8988T (cell line): ENCODE measurements at places on chromosomes 1 and 21.

- DNase-seq: no peak
Observed at GRCh38 chr1:159980786-159981185, 26.7 kb upstream of the SLAMF9 start.

- DNase-seq: no peak
Observed at GRCh38 chr1:172287208-172287607, 133.3 kb upstream of the C1orf105 start.

GRCh38 chr1:68103011-68103545 lies 52.7 kb upstream of the DIRAS3 start:
- DNase-seq: no peak

DNA sequence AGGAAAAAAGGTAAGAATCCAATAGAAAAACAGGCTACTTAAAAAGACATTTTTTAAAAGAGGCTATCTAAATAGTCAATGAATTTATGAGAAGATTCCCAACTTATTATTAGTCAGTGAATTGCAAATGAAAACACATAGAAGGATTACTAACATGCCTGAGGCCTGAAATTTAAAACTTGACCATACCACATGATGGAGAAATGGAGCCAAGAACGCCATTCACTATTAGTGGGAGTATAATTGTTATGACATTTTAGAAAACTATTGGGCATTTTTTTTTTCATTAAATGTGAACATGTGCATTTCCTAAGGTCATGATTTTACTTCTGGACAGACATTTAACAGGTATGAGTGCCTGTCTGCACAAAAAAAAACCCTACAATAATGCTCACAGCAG lies 24.8 kb upstream of the OR2B11 start:
- DNase-seq: no peak

GRCh38 chr21:38380481-38381137 lies 117.7 kb downstream of the ERG start:
- DNase-seq: no peak

DNA sequence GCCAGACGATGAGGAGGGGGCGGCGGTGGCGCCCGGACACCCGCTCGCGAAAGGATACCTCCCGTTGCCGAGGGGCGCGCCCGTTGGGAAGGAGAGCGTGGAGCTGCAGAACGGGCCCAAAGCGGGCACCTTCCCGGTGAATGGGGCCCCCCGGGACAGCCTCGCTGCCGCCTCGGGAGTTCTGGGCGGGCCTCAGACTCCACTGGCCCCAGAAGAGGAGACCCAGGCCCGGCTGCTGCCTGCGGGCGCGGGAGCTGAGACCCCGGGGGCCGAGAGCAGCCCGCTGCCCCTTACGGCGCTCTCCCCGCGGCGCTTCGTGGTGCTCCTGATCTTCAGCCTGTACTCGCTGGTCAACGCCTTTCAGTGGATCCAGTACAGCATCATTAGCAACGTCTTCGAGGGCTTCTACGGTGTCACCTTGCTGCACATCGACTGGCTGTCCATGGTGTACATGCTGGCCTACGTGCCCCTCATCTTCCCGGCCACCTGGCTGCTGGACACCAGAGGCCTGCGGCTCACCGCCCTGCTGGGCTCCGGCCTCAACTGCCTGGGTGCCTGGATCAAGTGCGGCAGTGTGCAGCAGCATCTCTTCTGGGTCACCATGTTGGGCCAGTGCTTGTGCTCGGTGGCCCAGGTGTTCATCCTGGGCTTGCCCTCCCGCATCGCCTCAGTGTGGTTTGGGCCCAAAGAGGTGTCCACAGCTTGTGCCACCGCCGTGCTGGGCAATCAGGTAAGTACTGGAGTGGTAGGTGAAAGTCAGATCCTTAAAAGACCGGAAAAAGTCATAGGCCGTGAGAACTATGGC lies 588 bp downstream of the FLVCR1 start:
- peak; percentile 20 for DNase-seq

GRCh38 chr1:207069061-207069460 lies 16.0 kb downstream of the PFKFB2 start:
- DNase-seq: no peak

DNA sequence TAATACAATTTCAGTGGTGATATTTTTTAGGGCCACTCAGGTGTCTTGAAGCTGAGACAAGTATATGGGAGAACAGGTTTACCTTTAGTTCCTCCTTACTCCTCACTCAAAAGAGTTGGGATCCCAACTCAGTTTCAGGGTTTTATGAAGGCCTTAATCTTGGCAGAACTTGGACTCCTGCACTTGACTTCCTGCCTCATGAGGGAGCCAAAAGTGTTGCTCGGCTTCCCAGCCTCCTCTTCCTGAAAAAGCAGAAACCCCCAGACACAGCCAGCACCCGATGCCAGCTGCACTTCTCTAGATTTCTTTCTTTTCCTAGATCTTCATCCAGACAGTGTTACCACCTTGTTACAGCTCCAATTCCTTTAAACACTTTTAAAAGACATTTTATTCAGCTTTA lies 70.8 kb upstream of the TMPRSS2 start:
- no peak for DNase-seq

DNA sequence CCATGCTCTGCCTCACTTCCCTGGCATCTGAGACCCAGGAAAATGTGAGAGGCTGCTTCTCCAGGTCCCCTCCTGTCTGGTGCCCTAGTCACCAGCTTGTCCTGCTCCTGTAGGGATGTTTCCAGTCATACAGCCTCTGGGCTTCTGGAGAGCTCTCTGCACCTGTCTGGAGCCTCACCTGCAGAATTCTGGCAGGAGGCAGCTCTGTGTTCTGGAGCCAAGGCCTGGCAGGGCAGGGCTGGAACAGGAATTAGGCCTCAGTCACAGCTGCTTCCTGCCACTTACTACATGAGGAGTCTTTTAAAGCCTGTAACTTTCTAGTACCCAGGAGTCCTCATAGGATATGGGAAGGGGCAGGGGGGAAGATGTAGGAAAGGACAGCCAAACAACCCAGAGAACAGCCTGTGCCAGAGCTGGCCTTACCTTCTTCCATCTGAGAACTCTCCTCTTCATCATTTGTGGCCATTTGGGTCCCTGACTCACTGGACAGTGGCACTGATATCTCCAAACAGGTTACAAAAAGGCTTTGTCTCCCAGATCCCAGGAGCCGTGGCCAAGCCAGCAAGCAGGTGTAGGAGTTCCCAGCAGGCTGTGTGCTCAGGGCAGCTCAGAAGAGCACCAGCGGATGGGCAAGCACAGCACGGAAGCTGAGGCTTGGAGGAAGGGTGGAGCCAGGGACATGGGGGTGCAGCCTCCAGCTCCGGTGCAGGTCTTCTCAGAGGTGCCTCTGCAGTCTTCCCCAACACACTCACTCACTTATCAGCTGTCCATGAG lies 31.4 kb upstream of the ARTN start:
- no peak for DNase-seq

DNA sequence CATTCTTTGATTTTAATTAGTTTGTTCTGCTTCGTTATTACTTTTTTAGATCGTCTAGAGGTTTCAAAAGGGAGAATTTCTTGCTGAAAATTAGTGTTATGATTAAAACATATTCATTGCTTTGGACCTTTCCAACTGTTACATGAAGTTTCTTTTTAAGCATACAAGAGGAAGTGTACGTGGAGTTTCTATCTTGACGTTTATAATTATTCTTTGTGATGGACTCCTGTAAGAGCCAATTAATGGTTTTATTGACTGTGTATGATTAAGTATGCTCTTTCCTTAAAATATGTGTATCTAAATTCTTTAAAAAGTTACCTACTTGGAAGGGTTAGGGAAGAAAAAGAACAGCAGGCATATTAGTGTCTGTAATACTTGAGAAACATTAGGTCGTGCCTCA lies 37.8 kb downstream of the SPEN start:
- no peak for DNase-seq

GRCh38 chr1:2791027-2791760 lies 10.3 kb downstream of the TTC34 start:
- DNase-seq: no peak

GRCh38 chr21:22536509-22536908 lies 1538.3 kb downstream of the NCAM2 start:
- DNase-seq: no peak

DNA sequence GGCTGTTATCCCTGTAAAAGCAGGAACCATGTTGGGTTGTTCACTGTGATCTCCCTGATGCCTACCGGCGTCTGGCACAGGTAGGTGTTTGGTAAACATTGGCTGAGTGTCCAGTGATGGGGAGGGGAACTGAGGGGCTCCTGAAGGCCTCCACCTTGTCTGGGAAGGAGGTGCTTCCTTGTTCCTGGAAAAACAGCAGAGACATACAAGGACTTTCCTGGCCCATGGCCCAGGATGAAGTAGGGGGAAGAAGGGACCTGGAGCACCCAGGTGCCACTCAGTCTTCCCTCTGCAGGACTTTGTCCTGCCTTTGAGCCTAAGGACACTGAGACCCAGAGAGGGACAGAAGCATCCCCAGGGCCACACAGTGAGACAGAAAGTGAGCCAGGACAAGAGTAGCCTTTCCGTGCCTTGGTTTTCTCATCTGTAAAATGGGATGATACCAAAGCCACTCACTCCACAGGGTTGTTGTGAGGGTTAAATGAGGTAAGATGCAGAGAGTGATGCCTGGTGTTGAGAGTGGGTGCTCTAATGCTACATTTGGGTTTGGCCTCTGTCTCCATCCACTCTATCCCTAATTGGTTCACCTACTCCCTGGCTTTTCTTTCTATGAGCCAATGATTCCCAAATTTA lies 6.1 kb upstream of the HEYL start:
- no peak for DNase-seq

DNA sequence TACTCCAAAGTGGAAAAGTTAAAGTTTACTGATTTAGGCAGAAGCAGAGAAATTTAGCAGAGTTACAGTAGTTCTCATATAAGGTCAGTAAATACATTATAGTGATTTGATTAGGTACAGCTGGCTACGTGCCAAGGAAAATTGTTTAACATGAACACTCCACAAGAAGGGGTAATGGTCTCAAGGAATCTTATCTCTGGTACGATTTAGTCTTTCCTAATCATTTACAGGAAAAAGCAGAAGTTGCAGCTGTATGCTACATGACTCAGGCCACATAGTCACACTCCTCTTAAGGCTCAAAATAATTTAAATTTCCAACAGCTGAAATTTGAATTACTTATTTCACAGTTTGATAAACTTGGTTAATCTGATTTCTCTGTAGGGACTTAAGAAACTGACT lies 36.9 kb upstream of the OR2B11 start:
- DNase-seq: no peak

GRCh38 chr1:227388214-227389168 lies 70.2 kb upstream of the CDC42BPA start:
- DNase-seq: no peak

- DNase-seq: no peak
Observed at GRCh38 chr1:244647819-244648218, 5.1 kb upstream of the DESI2 start.

DNA sequence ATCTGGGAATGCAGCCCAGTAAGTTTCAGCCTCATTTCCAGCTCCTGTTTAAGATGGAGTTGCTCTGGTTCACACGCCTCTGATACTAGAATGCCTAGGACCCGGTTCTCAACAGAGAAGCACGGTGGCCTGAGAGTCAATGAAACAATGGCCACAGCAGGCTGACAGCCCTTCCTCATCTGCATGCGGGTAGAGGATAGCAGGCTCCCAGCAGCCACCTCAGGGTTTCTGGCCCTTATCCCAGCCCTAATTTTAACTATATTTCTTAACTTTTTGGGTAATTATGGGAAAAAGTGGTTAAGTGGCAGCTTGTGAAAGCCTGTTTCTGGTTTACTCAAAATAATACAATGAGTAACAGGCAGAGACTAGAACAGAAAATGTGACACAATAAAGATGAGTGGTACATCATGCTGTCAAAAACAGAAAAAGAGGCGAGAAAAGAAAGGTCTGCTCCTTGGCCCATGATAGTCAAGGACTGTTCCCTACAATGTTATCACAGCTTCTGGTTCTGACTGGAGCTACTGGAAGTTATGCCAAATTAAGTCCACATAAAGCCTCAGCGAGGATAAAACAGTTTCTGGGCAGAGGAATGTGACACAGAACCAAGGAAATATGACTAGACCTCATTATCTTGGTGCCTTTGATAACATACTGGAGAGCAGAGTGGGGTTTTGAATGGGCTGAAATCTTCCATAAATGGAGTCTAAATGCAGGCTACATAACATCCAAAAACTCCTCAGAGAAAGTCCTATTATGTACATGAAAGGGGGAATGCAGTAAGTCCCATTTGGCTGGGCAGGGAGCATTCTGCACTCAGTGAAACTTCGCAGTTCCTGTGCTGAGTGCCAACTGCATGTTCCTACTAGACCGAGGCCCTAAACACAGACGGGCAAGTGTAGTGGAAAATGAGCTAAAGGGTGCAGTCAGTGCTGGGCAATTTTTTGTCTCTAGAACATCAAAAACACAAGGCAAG lies 92.1 kb downstream of the NIBAN1 start:
- DNase-seq: no peak

DNA sequence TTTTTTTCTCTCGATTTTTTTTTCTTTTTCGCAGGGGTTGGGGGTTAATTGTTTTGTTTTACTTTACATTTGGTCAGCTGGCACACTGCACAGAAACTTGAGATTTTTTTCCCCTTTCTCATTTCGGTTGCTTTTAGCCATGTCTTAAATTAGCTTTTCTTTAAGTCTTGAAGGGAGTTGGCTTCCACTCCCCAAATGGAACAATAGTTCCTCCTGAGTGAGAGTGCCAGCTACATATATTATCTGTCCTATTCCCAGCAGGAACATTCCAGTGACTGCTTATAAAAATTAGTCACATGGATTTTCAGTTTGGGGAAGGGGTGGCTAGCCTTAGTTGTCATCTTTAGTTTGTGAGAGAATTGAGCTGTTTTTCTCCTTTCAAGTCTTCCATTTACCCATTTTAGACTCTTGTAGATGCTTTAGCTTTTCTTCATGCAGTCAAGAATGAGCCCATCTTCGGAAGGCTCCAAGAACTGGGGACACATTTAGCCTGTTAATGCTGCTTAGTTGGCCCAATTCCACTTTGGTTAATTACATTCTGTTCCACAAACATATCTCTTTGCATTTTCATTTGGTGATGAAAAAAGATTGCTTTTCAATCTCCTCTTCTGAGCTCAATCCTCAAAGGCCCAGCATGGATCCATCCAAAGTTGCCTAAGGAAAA lies 510.1 kb upstream of the CXADR start:
- no peak for DNase-seq

DNA sequence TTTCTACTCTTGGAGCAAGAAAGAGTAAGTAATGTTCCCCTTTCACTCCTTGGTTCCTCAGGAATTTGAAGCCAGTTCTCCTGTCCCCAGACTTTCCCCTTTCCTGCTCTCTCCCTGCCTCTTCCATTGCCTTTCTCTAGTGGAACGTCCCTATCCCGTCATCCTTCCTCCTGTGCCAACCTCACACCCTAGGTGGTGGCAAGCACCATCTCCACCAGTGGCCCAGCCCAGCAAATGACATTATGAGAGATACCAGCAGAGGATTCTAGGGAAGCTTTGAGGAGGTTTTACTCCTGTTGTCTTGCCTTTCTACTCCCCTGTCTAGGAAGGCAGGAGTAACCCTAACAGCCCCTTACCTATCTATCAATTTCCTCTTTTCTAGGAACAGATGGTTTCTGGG lies 8.1 kb upstream of the TACSTD2 start:
- DNase-seq: no peak

DNA sequence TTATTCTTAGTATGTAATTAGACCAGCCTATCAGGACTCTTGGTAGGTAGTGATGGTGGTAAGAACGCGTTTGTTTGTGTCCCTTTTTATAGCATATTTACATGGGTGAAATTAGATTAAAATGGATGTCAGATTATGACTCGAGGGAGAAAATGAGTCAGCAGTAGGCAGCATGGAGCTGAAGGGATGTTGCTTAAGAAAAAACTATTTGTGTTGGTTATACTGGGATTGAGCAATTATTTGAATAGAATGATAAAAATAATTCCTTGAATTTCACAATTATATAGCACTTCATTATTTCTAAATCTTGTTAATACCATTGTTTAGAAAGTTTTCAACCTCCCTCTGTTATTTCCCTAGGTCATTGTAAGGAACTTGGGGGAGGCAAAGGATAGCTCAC lies 348.8 kb downstream of the RYR2 start:
- DNase-seq: no peak
